ENCODE measurements at places on chromosomes 5 and 9.

DNA sequence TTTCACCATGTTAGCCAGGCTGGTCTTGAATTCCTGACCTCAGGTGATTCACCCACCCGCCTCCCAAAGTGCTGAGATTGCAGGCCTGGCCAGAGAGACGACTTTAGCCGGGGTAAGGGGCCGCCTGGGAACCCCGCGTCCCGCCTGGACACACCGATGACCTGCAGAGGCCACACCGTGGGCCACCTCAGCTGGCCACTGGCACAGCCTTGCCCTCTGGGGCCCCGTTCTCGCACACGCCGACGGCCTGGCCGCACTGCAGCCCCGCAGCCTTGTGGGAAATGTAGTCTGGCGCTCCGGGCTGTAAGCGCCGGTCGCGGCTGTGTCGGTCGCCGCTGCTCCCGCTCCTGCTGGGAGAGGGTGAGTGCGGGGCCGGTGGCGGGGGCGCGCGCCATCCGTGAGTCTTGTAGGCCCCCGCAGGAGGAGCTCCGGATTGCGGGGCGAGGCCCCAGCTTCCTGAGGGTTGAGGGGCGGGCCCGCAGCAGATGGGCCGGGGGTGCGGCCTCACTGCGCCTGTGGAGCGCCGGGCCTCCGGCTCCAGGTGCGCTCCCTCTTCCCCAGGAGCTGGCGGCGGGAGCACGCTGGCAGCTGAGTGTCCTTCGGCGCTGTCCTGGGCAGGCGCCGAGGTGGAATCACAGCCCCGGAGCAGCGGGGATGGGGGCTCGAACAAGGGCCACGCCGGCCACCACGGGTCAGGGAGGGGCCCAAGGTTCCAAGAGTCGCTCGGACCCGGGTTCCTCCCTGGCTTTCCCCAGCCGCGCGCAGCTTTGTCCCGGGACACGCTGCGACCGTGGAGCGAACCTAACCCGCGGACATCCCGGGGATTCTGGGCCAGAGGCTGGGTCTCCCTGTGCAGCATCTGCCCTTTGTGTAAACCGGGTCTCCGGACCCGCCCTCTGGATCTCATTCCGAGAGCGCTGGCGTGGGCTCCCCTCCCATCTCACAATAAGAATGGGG, at the start of gene ZFP2:
ZFP2 (plus strand) TSS at position 299 of the 957 bp plus-strand sequence. CDS start 35,401 bp downstream, outside the sequence.
- peak; percentile 11 for DNase-seq

DNA sequence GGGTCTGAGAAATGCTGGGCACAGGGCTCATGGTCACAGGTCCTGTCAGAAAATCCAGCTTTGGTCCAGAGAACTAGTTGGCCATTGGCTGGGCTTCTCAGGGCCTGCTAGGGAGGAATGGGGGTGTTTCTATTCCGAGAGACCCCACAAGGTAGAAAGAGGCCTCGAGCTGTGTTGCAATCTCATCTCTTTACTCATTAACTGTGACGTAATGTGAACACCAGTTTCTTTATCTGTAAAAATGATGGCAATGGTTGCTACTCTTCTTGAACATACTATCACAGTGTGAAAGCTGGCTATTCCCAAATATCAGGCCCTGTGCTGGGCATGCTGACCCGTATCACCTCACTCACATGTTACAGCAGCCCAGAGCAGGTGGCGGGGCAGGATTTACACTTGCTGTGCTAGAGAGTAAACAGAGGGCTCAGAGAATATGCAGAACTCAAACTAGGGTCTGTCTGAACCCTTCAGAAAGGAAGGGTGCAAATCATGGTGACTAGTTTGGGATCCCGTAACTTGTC, 35.7 kb upstream of the SLC25A51 start:
- no peak for DNase-seq

- no peak for DNase-seq
Observed at GRCh38 chr5:127796211-127796610, 93.0 kb downstream of the CCDC192 start.

DNA sequence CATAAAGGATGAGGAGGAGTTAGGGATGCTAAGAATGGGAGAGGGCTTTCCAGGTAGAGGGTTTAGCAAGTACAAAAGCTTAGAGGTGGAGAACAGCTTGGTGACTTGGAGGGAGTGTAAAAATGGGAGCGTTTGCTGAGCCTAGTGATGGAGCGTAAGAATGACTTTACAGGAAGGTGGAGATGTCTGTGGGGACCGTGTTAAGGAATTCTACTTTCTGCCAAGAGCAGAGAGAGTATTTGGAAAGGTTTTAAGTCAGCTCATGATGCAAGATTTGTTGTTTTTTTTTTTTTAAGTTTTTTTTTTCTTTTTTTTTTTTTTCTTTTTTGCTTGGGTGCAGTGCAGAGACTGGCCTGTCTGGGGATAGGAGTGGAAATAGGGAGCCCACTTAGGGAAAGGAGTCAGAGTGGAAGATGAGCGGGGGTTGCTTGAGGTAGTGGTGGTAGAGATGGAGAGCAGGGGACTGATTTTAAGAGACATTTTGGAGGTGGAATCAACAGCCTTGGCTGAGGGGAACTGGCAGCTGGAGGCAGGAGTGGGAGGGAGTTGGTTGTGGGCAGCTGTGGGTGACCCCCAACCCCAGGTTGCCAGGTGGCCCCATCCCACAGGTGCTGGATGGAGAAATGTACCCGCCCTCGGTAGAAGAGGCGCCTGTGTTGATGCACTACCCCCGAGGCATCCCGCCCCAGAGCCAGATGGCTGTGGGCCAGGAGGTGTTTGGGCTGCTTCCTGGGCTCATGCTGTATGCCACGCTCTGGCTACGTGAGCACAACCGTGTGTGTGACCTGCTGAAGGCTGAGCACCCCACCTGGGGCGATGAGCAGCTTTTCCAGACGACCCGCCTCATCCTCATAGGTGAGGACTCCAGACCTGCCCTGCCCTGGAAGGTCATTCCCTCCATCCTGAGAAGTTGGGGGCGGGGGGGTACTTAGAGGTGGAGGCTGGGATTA, 12.4 kb downstream of the PTGS1 start:
- no peak for DNase-seq

DNA sequence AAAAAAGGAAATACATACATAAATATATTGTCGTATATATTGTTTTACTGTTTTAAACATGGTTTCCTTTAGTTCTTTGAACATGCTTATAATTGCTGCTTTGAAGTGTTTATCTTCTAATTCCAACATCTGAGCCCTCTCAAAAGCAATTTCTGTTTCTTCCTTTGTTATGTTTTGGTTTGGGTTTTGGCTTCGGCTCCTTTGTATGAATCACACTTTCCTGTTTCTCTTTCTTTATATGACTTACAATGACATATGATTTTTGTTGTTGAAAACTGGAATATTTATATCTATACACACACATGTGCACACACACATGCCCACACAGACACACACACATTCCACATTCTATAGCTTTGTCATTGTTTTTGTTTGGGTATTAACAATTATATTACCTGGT, 1206.7 kb downstream of the CDH12 start:
- peak; percentile 3 for DNase-seq

GRCh38 chr9:13049223-13049622, 230.3 kb downstream of the MPDZ start:
- DNase-seq, result no peak

- no peak for DNase-seq
Observed at GRCh38 chr9:112647596-112647995, 70.3 kb downstream of the INIP start.

DNA sequence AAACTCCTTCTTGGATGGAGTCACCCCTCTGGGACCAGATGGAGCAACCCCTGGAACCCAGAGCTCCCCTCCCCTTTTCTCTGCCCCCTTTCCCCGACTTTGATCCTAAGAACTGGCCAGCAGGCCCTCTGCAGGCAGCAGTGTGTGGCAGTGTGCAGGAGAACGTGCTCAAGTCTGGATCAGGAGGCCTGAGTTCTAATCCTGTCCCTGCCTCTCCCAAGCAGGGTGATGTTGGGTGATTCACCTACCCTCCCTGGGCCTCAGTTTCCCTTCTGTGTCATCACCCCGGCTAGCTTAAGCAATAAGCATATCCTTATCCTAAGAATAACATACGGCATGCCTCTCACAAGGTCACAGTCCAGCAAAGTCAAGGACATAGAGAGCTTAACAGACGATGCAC, 67.6 kb downstream of the C9orf50 start:
- no peak for DNase-seq

- no peak for DNase-seq
Observed at GRCh38 chr5:120236360-120236759, 227.7 kb upstream of the PRR16 start.
